ENCODE measurements at places on chromosomes 1 and 21.

GRCh38 chr21:42425591-42425990, 21.9 kb downstream of the UBASH3A start:
- DNase-seq, result no peak

GRCh38 chr1:102529446-102529845, 532.7 kb upstream of the OLFM3 start:
- DNase-seq, result no peak

DNA sequence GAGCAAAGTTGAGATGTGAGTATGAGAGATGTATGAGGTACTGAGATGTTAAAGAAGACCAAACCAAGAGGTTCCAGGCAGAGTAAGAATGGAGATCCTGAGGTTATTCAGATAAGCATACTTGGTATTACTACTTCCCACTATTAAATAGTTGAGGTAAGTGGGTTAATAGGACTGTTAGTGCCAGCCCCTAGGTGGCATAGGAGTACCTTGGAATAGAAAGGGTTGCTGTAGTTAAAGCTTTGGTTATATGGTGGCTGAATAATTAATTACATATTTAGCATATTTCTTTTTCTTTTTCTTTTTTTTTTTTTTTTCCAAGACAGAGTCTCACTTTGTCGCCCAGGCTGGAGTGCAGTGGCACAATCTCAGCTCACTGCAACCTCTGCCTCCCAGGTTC, 397.9 kb upstream of the TMPRSS15 start:
- no peak for DNase-seq

GRCh38 chr1:115289940-115290339, 48.1 kb downstream of the NGF start:
- no peak for DNase-seq

DNA sequence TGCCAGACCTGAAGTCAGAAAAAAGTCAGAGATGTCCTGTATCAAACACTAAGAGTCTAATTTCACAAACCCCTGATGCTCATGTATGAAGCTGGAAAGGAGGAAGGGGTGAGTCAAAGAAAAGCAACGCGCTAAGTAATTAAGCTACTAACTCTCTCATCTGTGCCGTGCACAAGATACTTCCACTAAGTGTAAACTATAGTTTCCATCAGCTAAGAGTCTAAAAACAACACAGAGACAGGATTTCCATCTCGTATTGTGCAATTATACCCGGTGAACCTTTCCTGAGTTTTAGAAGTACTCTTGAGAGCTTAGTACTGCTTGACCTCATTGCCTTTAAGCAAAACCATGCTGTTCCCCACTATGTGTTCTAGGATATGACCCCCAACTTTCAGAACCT, 19.0 kb downstream of the DNALI1 start:
- no peak for DNase-seq

DNA sequence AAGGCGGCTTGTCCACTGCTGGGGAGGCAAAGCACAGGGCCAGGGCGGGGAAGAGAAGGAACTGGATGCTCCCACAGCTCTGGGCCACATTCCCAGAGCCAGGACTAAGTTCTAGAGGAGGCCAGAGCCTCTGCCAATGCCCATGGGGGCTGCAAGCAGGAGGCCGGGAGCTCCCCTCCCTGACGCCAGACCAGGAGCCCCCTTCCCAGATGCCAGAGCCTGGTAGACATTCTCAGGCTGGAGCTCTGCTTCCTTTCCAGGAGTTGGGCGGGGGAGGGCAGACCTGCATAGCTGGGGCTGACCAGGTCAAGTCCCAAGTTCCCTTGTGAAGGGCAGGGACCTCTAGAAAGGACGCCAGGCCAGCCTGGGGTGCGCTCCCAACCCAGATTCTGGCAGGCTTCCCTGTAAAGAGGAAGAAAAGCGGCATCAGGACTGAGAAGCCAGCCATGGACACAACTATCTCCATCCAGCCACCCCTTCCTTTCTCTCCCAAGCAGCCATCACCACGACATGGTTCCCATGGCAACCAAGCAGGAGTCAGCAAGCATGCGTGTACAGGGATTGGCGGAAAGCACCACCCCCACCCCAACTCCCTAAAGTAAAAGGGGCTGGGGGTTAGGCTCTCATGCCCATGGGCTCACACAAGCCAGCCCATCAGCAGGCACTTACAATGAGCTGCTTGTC, 13.4 kb downstream of the KIF21B start:
- DNase-seq, result no peak

DNA sequence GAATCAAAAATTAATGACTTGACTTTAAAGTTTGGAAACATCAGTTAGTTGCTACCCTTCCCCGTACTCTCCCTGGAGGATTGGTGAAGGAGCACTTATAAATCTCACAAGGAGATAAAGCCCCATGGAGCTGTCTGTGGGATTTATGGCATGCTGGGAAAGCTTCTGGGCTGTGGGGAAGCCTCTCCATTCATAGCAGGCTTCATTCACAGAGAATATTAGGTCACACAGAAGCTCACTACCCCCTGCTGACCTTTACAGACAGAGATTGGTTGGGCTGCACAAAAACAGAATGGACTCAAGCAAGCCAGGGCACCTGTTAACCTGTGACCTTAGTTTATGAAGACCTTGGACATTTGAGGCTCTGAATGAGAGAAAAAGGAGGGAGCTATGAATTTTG, 32.1 kb downstream of the RGL1 start:
- no peak for DNase-seq

DNA sequence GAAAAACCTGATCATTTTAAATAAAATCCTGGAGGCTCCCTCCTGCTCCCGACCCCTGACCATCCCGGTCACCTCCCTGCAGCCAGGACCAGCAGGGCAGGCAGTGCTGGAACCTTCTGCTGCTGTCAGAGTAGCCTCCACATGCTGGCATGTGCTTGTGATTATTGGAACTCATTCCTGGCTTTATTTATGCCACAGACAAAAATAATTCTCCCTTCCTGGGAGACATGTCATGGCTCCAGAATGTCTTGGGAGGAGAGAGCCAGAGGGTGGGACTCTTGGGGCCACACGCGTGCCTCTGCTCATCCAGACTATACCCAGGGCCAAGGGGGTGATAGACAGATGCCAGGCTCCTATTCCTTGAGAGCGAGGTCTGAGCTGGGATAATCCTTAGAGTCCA, 183.6 kb upstream of the RAB4A start:
- no peak for DNase-seq

GRCh38 chr1:230992100-230992774, 13.3 kb downstream of the ARV1 start:
- no peak for DNase-seq

GRCh38 chr1:18511874-18512150, 31.1 kb downstream of the KLHDC7A start:
- DNase-seq, result no peak

GRCh38 chr1:214009423-214010196, 21.8 kb downstream of the PROX1 start:
- DNase-seq, result no peak

GRCh38 chr1:40662864-40663263, 2.6 kb downstream of the RIMS3 start:
- no peak for DNase-seq

- DNase-seq, result no peak
These were observed 116.3 kb downstream of the AK5 start for GRCh38 chr1:77398152-77398551.

- DNase-seq, result no peak
These were observed 593.1 kb downstream of the PTBP2 start for GRCh38 chr1:97314685-97315084.

Measured in dermis microvascular lymphatic vessel endothelial cell (primary cell).